ENCODE measurements at places on chromosomes 16 and 17.

GRCh38 chr16:24984101-24984500 is 31.1 kb downstream of the ARHGAP17 start:
- no peak for DNase-seq

GRCh38 chr16:54175552-54176375 is 110.8 kb downstream of the IRX3 start:
- no peak for DNase-seq

DNA sequence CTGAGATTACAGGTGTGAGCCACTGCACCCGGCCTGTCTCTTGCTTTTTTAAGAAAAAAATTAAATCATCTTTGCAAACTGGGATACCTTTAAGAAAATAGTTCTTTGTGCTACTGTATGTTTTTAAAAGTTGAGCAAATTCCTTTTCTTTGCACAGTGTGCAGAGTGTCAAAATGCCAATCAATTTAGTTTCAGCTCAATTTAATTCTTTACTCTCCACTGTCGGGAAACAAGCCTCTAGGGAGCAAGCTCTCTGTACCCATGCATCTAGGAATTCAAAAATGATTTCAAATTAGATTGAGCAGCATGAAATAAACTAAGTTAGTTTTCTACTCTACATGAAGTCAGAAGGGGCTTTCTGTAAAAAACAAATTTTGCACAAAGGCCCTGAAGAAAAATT is 141.5 kb upstream of the CORO6 start:
- DNase-seq: no peak

DNA sequence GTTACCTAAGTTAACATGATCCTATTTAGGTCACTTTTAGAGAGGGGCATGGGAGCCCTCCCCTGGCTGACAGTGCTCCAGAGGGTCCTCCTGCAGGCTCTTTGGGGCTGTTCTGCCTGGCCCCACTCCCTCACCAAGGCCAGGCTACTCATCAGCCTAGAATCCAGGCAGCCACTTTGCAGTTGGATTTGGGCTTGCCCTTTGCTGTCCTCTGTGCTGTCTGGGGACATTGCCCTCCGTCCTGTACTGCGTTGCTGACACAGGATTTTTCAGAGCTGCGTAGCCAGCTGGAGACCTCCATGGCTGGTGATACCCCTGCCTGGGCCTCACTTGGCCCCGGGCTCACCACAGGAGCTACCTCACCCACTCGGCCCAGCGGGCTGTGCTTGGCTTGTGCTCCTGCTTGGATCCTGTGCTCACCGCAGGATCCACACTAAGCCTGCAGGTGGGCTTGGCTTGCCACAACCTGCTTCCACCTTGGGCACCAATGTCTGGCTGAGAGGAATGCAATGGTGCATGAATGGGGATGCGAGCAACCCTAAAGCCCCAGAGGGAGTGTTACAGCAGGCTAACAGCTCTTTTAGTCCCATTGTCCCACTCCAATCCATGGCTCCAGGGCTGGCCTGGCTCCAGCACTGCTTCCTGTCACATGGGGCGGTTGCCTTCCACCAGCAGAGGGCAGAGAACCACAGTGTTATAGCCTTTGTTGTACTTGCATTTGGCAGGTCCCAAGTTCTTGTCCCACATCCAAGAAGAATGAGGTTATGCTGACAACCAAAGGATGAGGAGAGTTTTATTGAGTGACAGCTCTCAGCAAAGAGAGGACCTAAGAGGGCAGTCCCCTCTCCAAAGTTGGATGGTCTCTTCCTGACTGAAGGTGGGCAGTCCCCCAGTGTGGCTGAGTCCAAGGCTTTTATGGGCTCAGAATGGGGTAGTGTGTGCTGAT is 21.5 kb downstream of the CCL4 start:
- no peak for DNase-seq

- DNase-seq: no peak
Observed at GRCh38 chr17:9533441-9533840, 42.2 kb downstream of the STX8 start.

DNA sequence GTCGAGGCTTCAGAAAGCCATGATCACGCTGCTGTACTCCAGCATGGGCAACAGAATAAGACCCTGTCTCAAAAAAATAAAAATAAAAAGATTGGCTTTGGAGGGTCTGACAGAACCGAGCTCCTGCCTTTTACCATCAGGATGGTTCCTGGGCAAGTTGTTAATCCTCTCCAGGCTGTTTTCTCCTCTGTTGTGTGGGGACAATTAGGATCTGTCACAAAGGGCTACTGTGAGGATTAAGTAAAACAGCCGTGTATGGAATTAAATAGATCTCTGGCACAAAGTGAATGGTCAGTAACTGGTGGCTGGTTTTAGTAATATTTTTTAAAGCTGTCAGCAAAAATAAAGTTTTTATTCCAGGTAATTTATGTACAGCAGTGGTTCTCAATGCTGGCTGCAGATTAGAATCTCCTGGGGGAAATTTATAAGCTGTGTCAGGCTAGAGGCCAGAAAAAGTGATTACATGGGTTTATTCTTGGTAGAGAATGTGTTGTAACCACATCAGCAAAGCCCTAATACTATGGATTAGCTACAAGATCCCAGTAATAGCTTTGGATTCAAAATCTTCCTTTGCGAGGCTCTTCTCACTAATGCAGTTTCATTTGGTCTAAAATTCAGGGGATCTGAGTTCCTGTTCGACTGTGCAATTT is 47.2 kb downstream of the GPRC5B start:
- no peak for DNase-seq

DNA sequence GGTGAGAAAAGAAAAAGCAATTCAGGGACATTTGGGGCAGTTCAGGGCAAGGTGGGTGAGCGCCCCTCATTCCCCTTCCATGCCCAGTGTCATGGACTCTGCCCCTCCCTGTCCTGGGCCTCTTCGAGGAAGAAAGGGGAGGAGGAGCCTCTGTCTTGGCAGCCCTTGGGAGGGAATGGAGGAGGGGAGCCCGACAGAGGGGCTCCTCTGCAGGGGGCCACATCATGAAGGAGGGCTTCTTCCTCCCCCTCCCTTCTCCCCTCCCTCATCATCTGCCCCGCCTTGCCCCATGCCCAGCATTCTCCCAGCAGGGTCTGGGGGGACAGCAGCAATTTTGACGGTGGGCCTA is 33.2 kb upstream of the TAC4 start:
- no peak for DNase-seq

All from activated naive CD8-positive, alpha-beta T cell treated with anti-CD3 and anti-CD28 coated beads for 36 hours (primary cell).